ENCODE measurements at places on chromosomes 16 and 17.
A peak's percentile ranks its signal among the peaks of the same experiment; 100 is the strongest.

DNA sequence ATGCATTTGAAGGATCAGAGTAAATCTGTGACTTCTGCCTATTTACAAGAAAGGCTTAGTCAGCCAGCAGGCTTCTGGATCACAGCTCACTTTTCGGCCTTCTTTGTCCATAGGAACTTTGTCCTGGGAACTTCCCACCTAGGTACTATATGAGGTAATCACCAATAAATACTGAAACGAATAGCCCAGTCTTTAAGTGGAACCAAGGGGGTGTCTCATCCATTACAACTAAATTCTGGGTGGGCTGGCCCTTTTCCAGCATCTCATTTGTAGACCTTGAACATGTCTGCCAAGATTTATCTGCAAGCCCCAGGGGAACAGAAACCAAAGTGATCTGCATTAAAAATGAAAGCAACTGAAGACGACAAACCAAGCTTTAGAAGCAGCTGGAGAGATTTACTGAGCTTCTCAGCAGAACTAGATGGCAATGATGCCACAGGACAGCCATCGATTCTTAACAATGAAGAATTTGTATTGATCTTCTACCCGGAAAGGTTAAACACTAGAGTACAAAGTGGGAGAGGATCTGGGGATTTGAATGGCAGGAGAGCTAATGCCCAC is 55.5 kb downstream of the SNX11 start:
- no peak for DNase-seq

DNA sequence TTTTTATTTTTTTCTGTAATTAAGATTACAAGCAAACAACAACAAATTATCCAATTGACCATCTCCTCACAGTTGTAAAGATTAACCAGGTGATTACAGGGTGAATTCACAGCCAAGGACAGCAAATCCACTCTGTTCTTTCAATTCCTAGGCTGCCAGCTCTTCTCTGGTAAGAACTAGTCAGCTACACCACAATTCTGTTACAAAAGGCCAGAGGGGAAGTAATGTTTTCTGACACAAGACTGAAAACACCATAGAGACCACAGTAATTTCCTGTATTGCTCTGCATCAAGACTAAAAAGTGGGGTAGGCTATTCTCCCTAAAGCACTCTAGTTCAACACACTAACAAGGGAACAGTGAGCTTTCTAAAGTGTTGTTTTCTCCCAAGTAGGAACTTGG is 10.6 kb downstream of the CA10 start:
- DNase-seq: no peak

- no peak for DNase-seq
These were observed 7.0 kb downstream of the VAC14 start for GRCh38 chr16:70793851-70794502.

DNA sequence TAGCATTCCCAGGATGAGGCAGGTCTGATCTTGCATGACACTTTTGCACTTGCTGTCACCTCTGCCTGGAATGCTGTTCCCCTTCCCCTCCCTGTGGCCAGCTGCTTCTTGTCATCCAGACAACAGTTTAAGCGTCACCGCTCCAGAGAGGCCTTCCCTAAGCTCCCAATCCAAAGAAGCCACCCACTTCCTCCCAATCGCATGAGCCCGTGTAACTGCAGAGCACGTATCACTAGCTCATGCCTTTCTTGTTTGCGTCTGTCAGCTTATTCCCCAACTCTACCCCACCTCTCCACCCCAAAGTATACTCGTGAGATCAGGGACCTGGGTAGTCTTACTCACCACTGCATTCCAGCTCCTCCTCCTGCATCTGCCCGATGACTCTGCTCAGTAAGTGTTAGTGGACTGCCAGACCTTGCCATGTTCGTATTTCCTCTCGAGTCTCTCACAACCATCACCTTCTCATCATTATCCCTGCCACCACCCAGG is 92.8 kb downstream of the GAS7 start:
- DNase-seq: peak; percentile 27

DNA sequence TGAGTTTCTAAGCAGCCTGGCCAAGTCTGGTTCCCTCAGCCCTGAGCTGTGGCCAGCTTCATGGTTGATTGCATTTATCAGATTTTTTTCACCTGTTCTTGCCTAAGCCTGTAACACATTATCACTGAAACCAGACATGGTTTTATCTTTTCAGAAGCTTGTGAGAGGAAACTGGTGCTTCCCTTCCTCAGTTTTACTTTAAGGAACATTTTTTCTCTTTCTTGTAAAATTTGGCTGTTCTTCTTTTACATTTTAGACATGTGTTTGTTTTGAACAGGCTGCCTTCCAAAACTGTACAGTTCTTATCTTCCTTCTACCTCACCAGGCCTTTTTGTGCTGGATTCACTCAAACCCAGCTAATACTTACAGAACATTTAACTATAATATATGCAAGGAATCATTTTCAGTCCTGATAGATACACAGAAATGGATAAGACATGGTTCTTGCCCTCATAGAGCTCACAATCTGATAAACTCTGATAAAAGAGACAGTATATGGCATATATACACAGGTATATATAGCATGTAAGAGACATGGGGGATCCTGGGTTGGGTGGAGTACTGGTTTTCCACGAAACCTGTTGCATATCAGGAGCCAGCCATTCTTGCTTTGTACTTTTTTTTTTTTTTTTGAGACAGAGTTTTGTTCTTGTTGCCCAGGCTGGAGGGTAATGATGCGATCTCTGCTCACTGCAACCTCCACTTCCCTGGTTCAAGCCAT is 44.5 kb downstream of the ZNRF1 start:
- DNase-seq: no peak

DNA sequence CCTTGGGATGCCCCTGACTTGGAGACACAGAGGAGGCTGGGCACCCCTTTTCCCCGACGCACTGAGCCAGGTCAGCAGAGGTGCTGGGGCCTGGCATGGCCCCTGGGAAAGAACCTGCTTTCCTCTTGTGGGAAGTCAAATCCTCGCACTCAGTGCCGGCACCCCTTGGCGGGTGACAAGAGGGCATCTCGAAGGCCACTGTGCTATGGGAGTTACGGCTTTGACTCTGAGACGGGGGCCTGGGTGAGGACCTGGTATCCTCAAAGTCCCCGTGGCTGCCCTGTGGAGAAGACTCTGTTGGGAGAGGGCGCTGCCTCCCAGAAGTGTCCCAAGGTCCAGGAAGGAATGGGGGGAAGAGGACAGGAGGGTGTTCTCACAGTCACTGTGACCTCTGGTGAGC is 117.0 kb downstream of the METRNL start:
- peak; percentile 18 for DNase-seq

- DNase-seq: no peak
These were observed 11.6 kb upstream of the ZNF689 start for GRCh38 chr16:30621765-30622164.

DNA sequence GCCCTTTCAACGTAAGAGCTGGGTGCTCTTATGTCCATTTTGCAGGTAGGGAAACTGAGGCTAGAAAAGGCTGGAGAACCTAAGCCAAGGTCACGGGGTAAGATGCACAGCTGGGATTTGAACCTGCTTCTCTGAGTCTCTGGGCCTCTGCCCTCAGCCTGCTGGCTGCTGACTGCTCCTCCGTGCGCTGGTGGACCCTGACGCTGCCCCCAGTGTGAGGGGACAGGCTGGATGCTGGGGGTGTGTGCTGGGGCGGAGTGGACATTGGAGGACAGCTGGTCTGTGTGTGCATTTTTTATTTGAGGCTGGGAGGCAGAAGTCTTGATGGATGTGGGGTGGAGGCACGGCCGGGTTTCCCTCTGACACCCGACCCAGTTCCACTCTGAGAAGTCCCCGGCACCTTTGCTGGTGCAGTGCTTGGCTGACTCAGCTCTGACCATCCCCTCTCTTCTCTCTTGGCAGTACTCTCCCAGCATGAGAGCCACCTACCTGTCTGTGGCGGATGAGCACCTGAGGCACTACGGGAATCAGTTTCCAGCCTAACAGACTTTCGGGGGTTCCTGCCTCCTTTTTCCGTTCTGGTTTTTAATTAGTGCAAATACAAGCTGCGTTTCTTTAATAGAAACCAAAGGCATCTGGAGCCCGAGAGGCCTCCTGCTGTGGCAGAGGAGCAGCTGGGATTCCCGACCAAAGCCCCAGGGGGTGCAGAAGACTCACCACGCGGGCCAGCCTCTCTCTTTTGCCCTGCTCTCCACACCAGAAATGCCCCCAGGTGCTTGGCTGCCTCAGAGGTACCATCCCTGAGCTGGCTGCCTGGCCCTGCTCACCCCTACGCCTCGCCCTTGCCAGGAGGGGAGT is 14.1 kb upstream of the DNAI2 start:
- DNase-seq: no peak

GRCh38 chr16:10926867-10927266 is 15.4 kb downstream of the DEXI start:
- DNase-seq: no peak

DNA sequence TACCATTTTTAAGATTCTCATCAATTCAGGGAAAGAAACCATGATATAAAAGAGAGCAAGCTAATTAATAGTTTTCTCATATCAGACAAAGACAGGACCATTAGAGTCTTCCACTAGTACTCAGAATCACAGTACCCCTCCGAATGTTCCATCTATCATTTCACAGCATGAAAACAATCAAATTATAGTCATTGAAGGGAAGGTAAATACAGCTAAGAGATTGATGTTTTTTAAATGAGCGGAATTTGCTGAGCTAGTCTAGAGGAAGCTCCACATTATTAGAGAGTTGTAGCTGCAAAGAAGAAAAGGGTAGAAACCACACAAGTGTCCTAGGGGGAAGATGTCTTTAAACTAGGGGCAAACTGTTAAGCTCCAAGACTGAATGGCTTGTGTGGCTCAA is 808.9 kb downstream of the CDH11 start:
- DNase-seq: no peak

Measured in omental fat pad (tissue), 4 donors.